ENCODE measurements at places on chromosomes 4 and X. TPM values are rescaled to one million over a fixed set of nuclear protein-coding genes. Genes with fewer than 3 reads are reported as not detected.

DNA sequence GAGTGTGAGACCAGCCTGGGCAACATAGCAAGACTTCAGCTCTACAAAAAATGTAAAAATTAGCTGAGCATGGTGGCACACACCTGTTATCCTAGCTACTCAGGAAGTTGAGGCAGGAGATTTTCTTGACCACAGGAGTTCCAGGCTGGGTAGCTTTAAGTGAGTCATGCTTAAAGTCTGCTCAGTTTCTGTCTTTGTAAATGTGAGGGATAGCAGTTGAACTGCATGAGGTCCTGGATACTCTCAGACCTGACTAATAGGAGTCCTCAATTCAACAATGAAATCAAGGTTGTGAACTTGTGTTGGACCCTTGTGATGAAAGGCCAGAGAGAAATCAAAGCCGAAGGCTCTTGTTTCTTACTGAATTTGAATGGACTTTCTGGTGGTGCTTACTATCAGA lies 45.2 kb downstream of the STARD8 start:
- DNase-seq, result no peak

GRCh38 chrX:134999469-134999868 lies 8.7 kb downstream of the SMIM10 start:
- no peak for DNase-seq

IL3RA gene
- 11.6 TPM for total RNA-seq

MAGEA3 gene
- not detected for total RNA-seq
